ENCODE measurements at places on chromosomes 11 and 22.
A peak's percentile ranks its signal among the peaks of the same experiment; 100 is the strongest.

DNA sequence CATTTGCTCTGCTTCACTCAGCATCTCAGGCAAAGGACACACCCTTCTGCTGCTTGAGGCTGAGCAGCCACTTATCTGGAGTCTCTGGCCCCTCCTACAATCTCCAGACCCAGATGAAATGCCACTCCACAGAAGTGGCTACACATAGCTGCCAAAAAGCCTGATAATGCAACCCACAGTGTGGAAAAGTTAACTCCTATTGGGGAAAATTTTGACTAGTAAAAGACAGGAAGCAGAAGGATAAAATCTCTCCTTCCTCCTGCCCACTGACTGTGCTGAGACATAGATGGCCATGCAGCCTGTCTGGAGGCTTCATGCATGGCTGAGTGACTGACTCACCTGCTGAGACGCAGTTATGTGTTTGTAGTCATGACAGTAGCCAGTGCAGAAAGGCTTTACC, 92.3 kb upstream of the TEAD1 start:
- peak; percentile 59 for DNase-seq

- no peak for DNase-seq
These were observed 35.7 kb upstream of the SUSD2 start for GRCh38 chr22:24145446-24146193.

DNA sequence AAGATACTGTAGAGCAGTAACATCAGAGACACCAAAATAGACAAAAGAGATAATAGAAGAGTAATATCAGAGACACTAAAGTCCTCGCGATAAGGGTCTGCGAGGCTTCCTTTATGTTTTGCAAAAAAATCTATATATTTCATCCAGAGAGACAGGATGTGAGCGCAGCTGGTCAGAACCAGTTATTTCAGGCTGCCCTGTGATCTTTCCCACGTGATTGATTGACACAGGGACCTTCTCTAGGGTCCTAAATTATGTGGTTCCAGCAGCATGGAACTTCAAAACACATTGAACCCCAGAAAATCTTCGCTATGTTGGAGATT, 118.0 kb downstream of the KCNQ1 start:
- DNase-seq, result no peak

DNA sequence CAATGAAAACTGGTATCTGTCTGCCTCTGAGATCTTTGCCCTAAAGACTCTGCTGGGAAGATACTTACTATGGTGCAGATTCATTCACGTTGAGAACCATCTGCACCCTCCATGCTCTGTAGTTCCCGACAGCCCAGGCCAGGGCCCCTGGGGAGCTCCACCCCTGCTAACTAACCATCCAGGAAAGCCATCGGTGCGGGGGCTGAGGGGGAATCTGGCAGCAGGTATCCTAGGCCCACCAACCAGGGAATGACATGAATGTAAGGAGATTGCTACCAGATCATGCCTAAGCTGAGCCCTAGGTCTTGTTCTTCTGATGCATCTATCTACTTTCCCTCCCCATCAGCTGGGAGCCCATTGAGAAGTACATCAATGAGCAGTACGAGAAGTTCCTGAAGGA, 11.3 kb upstream of the WBP2NL start:
- DNase-seq, result no peak

GRCh38 chr22:30721741-30722140, 27.1 kb downstream of the OSBP2 start:
- DNase-seq, result no peak

DNA sequence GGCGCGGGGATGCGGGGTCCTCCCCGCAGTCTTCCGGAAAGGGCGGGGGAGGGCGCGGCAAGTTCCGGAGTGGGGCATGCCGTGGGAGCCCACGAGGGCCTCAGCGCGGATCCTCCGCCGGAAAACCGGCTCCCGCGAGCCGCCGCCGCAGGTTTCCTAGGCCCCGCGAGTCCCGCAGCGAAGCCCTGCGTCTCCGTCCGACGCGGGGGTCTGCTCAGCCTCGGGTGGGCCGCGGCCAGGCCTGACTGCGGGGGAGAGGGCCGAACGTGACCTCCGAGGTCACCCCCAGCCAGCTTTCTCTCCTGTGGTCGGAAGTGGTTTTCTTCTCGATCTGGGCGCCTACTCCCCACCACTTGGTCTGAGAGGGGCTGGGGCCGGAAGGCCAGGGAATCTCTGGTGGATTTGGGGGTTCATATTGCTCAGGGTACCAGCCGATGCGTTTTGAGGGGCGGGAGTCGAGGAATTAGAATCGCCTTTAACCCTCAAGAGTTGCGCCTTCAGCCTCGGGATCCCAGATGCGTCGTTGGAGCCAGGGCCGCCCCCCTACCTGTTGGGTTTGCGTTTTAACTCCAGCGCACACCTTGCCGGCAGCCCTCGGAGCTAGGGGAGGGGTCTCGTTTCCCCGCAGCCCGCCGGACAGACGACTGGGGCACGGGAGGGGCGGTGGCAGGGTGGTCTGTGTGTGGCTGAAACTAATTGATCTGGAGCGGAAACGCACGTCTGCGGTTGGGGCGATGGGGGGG, 3.6 kb upstream of the CCND1 start:
- no peak for DNase-seq

GRCh38 chr11:118200901-118201680, 23.7 kb downstream of the JAML start:
- DNase-seq, result no peak

DNA sequence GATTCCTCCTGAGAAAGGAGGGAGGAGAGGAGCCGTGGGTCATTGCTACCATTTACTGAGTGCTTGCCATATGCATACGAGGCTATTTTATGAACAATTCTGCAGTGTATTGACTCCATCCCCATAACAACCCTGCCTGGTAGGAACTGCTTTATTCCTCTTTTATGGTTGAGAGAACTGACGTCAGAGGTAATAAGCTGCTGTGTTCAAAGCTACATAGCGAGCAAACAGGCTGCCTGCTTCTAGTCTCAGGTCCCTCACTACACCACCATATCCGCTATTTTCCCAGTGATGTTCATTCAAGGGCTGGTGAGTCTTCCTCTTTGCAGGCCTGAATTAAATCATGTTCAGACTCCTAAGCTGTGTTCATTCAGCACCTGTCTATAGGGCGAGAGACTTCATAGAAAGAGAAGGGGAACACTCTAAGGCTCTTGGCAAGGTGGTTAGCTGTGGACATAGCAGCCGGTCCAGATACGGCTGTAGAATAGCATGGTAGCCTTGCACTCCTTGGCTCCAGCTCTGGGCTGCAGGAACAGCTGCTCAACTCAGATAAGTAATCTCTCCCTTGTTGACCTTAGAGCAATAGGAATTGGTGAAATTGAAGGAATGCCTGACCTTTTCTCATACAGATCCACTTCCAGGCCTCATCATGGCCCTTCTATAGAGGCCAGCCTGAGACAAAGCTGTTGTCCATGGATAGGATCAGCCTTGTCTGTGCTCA, 82.6 kb downstream of the MICAL2 start:
- no peak for DNase-seq

DNA sequence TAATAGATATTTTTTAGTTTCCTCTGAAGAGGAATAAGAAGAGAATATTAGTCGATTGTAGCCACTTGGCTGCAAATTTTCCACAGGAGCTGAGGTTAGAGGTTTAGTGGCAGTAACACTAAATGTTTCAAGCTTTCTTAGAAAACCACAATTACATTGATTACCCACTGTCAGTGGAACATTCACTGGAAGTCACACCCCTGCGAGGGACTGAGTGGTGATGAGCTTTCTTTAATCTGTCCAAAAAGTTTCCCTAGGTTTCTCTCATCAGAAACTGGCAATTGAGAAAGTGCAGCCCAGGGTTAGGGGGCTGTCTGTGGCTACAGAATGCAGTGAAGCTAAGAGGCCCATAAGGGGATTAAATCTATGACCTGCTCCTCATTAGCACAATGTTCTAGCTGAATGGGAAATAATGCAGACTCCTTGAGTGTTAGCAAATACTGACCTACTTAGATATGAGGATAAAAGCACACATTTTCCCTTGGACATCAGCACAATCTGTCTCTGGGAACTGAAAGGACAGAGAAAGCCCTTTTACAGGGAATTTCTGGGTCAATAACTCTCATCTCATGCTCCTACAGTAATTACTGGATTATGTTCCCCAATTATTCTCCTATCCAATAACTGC, 189.5 kb downstream of the FAM76B start:
- no peak for DNase-seq

DNA sequence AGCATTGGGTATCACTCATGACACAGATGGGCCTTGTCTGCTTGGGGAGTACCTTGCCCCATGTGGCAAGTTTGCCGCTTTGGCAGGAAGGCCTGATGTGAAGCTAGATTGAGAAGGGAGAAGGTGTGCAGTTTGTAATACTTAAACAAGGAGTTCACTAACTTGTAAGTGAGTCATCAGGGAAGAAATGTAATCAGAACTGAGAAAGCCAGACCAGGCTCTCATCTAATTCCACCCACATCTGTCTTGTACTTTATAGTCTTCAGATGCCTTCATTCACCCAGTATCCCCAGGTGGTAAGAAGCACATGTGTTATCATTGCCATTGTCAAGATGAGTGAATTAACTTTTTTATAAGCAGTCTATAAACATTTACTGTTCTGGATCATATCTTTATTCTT, 116.0 kb upstream of the DDI1 start:
- DNase-seq, result no peak

- DNase-seq, result no peak
These were observed 8.8 kb downstream of the POU2F3 start for GRCh38 chr11:120248551-120249278.

- no peak for DNase-seq
These were observed 1.9 kb downstream of the RBFOX2 start for GRCh38 chr22:36026741-36027140.

DNA sequence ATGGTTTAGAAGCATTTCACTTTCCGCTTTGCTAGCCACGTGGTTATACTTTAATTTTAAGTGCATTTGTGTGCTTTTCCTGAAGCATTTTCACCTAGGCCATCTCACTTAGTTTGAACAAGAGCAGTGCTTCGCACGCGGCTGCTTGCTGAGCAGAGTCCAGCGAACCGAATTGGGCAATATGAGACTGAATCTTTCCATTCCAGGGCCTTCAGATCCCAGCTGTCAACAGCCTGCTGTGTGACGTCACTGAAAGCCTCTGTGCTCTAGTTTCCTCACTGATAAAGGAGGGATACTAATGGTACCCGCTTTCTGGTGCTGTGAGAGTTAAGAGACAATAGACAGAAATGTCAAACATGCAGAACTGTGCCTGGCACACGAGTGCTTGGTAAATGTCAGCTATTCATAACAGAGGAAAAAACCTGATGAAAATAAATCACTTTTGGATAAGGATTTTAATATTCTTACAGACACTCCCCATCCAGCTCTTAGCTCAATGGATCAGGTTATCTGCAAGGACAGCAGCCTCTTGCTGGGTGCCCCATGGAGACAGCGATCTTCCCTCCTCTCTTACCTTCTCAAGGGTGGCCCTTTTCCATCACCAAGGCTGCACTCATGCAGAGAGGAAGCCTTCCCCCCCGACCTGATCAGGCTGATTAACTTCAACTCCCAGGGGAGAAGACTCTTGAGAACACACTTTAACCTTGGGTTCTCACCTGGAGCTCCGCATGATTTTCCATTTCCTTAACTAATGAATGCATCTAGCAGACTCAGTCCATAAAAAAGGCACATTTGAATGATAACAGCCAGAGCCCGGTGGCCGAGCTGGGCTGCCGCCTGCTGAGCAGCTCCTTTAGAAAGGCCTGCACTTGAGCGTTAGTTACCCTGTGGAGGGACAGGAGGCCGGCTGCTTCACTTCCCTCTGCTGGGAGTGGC, 3.5 kb upstream of the GLB1L3 start:
- DNase-seq, result no peak

DNA sequence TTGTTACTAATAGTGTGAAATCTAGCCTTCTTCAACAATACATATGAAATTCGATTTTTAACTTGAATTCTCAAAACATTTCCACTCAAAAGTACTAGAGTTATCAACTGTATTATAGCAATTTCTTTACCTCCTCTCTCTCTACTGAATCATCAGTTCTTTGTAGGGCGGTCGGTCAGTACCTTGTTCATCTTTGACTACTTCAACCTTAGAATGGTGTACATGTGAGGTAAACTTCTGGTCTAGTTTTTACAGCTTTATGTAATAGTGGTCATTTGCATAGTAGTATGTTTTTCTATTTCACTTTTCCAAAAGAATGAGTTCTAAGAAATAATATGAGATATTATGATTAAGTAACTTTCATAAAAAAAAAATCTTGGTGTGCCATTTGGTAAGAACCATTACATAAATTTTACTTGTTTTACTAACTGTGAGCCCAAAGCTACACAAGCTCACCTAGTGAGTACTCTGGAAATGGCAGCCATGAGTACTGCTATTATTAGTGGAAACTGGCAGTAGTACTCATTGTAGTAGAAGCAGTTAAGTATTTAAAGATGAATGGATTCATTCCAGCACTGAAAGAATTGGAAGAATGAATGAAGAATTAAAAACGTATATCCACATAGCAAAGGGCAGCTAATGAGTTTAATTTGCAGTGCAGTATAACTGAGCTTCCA, 30.1 kb downstream of the SESN3 start:
- no peak for DNase-seq

- no peak for DNase-seq
These were observed 51.9 kb upstream of the PICALM start for GRCh38 chr11:86120807-86121206.

GRCh38 chr11:86068138-86068871, 579 bp downstream of the PICALM start:
- peak; percentile 45 for DNase-seq

- no peak for DNase-seq
These were observed 5.3 kb upstream of the CDC42BPG start for GRCh38 chr11:64849598-64850356.

DNA sequence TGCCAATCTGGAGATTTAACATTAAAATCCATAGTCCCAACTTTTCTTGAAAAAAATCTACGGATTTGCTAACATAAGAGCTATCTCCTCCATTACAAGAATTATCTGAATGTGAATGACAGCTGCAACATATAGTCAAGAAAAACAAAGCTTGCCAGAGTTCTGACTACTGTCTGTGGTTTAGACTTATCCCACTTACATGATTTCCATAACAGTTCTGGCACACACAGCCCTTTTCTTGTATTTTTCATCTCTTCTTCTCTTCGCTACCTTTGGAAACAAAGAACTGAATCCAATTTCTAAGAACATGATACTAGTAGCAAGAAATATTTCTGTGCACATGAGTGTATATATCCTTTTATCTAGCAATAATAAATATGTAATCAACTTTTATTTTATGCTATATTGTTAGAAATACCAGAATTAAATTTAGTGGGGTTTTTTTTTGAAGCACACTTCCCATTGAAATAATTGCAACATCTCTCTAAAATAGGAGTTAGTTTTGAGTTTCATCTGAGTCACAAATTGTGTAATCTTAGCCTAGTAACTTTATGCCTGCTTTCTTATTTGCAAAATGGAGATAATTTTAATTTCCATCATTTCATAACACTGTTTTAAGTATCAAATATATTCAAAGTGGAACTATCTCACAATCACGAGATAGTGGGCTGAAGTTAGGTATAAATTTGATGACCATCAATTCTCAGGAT, 1217.6 kb downstream of the JRKL start:
- DNase-seq, result no peak

GRCh38 chr11:120172054-120172911, 34.4 kb upstream of the TRIM29 start:
- peak; percentile 47 for DNase-seq

All from NCI-H1105 treated with DMSO at 0.1 percent for 48 hours (cell line).